ENCODE measurements at places on chromosomes 6 and 20. TPM values are rescaled to one million over a fixed set of nuclear protein-coding genes. Genes with fewer than 3 reads are reported as not detected.

GRCh38 chr20:3547906-3548305, 77.1 kb downstream of the ATRN start:
- no peaks in the 10 kb centered on the region for H3K4me1 ChIP-seq
- H3K36me3 ChIP-seq, result peaks cover 2% of the 10 kb centered on the region
- H3K27me3 ChIP-seq, result no peaks in the 10 kb centered on the region
- no peak overlapping the region for H3K4me3 ChIP-seq

CST3 gene
- 0.22 TPM for total RNA-seq

GRCh38 chr6:148573922-148574321, 172.9 kb upstream of the UST start:
- peaks cover 8% of the 10 kb centered on the region for H3K4me1 ChIP-seq
- no peaks in the 10 kb centered on the region for H3K36me3 ChIP-seq
- H3K4me3 ChIP-seq, result no peak overlapping the region
- H3K27ac ChIP-seq, result no peak overlapping the region
- DNase-seq, result no peak

TCP11 gene
- total RNA-seq, result not detected

DNA sequence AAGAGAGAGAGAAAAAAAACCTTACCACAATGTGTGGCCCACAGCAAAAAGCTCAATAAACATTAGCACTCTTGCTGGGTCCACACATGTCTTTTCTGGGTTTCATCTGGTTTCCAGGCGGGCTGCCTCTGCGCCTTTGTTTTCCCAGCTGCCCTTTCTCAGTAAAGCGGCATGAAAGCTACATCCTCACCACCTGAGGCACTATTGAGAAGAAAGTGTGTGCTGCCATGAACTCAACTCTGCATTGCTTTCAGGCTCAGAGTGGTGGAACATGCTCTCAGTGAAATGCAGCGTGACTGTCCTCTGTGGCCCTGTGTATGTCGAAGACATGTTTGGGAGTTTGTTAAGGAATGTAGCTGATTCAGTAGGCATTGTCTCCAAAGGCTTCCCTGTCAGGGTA, 102.3 kb downstream of the LYRM2 start:
- no peaks in the 10 kb centered on the region for H3K4me1 ChIP-seq
- H3K27ac ChIP-seq, result no peak overlapping the region
- no peaks in the 10 kb centered on the region for H3K36me3 ChIP-seq
- H3K4me3 ChIP-seq, result no peak overlapping the region
- H3K27me3 ChIP-seq, result no peaks in the 10 kb centered on the region
- DNase-seq, result no peak

DNA sequence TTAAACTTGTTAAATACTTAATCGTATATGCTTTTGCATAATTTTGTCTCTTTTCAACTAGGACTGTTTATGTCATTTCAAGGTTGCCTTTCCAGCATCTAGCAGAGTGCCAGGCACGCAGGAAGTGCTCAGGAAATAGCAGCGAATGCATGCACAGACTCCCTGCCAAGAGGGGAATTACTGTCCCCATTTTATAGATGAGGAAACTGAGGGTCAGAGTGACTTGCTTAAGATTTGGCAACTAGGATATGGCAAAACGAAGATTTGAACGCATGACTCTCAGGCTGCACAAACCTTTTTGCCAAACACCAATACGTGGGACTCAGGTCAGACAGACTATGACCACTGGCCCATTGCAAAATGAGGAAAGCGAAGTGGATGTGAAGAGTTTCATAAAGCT, 22.5 kb downstream of the EYA2 start:
- no peaks in the 10 kb centered on the region for H3K36me3 ChIP-seq
- H3K27ac ChIP-seq, result no peak overlapping the region
- H3K27me3 ChIP-seq, result peaks cover 5% of the 10 kb centered on the region
- DNase-seq, result no peak

DNA sequence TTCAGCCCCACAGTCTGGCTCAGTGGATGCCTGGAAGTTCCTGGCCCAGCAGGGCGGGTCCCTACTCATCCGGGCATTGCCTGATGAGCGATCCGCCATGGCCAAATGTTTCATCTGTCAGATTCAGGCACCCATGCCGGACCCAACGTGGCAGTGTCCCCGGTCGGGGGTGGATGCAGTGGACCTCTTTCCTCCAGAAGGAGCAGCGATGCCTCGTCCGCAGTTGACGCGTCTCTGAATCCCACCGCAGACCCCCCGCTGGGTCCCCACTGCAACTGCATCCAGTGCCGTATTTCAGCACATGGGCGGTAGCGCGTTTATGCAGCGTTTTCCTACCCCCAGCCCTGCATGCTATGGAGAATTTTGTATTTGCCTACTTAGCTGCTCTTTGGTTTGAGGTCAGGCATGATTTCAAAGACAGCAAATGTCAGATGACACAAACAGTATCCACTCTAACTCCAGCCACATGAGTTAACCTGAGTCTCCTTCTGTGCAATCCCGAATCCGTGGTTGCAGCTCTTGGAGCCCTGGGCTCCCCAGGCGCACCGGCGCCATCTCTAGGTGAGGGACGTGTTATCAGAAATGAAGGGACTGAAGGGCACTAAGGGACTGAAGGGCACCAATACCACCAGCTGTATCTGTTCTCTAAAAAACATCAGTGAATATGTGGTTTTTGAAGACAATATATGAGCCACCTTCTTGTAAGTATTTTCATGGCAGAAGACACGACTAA, 72.6 kb upstream of the THBS2 start:
- no peaks in the 10 kb centered on the region for H3K36me3 ChIP-seq
- no peak overlapping the region for H3K4me3 ChIP-seq
- no peaks in the 10 kb centered on the region for H3K4me1 ChIP-seq

RAB44 gene
- 0.09 TPM for total RNA-seq

GRCh38 chr20:11867291-11867919, 50.3 kb upstream of the BTBD3 start:
- no peaks in the 10 kb centered on the region for H3K36me3 ChIP-seq
- DNase-seq, result no peak
- H3K4me1 ChIP-seq, result no peaks in the 10 kb centered on the region
- H3K27me3 ChIP-seq, result peaks cover 7% of the 10 kb centered on the region

DNA sequence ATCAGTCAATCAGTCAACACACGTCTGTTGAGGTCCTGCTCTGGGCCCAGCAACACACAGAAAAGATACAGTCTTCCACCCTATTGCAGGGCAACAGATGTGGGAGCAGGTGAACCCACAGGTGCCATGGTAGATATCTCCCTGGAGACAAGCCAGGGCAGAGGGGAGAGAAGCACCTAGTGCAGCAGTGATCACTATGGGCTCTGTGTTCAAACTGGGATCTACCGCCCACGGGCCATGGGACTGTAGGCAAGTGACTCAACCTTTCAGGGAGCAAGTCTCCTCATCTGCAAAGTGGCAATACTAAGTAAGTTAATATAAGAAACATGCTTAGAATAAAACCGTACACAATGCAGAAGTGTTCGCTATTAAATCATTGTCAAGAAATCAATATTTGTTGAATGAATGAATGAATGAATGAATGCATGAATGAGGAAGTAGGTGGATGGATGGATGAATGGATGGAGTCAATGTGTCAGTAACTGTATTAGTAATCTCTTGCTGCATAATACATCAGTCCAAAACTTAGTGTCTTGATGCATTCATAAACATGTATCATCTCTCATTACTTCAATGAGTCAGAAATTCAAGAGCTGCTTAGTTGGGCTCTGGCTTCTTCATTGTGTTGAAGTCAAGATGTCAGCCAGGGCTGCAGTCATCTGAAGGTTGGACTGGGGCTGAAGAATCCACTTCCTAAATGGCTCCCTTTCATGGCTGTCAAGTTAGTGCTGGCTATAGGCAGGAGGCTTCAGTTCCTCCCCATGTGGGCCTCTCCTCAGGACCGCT, 31.9 kb upstream of the NFATC2 start:
- H3K36me3 ChIP-seq, result peaks cover 9% of the 10 kb centered on the region
- H3K4me3 ChIP-seq, result no peak overlapping the region
- peak; percentile 41 for DNase-seq
- H3K27ac ChIP-seq, result peak overlapping the region; percentile 56

- no peak overlapping the region for H3K4me3 ChIP-seq
- peak overlapping the region; percentile 19 for H3K27ac ChIP-seq
- H3K36me3 ChIP-seq, result no peaks in the 10 kb centered on the region
- no peak for DNase-seq
- peaks cover 5% of the 10 kb centered on the region for H3K27me3 ChIP-seq
These were observed 606.0 kb downstream of the HDGFL1 start for GRCh38 chr6:23175391-23175790.

TP53TG5 gene
- total RNA-seq, result 0.67 TPM

DNA sequence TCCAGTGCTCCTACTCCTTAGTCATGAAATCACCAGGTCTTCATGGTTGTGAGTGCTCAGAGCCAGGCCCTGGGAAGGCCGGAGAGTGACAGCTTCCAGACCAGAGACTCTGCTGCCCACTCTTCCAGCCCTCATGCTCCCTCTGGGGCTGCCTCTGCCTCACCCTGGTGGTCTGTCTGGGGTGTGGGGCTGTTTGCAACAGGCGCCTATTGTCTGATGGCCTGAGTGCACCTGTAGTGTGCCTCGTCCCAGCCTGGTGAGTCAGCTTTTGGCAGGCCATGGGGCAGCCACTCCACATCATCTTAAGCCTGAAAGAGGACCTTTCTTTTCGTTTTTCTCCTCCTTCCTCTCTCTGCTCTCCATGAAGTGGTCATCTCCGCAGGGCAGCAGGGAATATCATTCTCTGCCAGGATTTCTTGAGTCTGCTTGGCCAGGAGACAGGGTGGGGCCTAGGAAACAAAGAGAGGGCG, 173.8 kb downstream of the VEGFA start:
- no peaks in the 10 kb centered on the region for H3K27me3 ChIP-seq
- no peak overlapping the region for H3K4me3 ChIP-seq
- H3K36me3 ChIP-seq, result no peaks in the 10 kb centered on the region
- H3K4me1 ChIP-seq, result no peaks in the 10 kb centered on the region

SCP2D1 gene
- total RNA-seq, result not detected

DNA sequence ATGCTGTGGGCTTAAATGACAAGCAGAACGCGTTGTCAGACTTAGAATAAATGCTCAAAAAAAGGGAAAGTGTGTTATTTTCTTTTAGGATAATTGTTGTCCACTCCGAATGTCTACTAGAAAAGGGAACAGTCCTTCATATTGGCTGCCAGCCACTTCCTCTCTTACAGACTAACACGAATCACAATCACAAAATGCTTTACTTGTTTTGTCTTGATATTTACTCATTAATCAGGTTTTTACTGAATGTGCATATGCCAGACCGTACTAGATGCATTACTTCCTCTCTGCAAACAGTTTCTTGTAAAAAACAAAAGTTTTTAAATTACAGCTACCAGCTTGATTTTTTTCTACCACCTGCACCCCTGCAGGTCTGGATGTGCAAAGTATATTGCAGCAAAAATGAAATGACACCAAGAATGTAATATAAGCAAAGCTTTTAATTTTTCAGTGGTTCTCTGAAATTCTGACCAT, 821 bp downstream of the DHX35 start:
- DNase-seq, result no peak
- H3K27ac ChIP-seq, result peak overlapping the region; percentile 95
- H3K36me3 ChIP-seq, result peaks cover 10% of the 10 kb centered on the region

MRPS26 gene
- total RNA-seq, result 155 TPM

CFB gene
- total RNA-seq, result 1.1 TPM

GRCh38 chr6:153170511-153170910, 39.4 kb upstream of the RGS17 start:
- H3K4me3 ChIP-seq, result no peak overlapping the region
- H3K4me1 ChIP-seq, result no peaks in the 10 kb centered on the region
- no peak for DNase-seq
- H3K36me3 ChIP-seq, result no peaks in the 10 kb centered on the region
- no peak overlapping the region for H3K27ac ChIP-seq

DNA sequence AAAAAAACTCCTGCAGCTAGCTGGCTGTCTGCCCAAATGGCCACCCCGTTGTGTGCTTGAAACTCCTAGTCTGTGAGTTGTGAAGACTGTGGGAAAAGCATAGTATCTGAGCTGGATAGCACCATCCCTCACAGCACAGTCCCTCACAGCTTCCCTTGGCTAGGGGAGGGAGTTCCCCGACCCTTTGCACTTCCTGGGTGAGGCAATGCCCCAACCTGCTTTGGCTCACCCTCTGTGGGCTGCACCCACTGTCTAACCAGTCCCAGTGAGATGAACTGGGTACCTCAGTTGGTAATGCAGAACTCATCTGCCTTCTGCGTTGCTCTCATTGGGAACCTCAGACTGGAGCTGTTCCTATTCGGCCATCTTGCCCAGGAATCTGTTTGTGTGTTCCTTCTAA, 260.6 kb upstream of the STXBP5 start:
- H3K4me1 ChIP-seq, result peaks cover 9% of the 10 kb centered on the region
- H3K27ac ChIP-seq, result no peak overlapping the region
- H3K36me3 ChIP-seq, result peaks cover 5% of the 10 kb centered on the region
- peaks cover 10% of the 10 kb centered on the region for H3K27me3 ChIP-seq

DNA sequence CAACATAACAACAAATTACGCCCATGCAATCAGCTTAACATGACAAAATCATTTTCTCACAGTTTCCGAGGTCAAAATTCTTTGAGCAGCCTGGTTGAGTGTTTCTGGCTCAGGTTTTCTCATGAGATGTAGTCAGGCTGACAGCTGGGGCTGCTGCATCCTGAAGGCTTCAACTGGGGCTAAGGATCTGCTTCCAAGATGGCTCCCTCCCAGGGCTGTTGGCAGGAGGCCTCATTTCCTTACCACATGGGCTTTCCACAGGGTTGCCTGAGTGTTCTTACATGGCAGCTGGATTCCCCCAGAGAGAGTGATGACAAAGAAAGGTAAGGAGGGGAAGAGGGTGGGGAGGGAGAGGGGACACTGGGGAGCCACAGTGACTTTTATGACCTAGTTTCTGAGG, 63.1 kb upstream of the NNAT start:
- no peak overlapping the region for H3K4me3 ChIP-seq
- no peak for DNase-seq
- no peak overlapping the region for H3K27ac ChIP-seq
- no peaks in the 10 kb centered on the region for H3K4me1 ChIP-seq
- peaks cover 20% of the 10 kb centered on the region for H3K27me3 ChIP-seq
- peaks cover 4% of the 10 kb centered on the region for H3K36me3 ChIP-seq

- no peak overlapping the region for H3K4me3 ChIP-seq
- H3K27me3 ChIP-seq, result no peaks in the 10 kb centered on the region
- H3K36me3 ChIP-seq, result peaks cover 17% of the 10 kb centered on the region
- DNase-seq, result peak; percentile 82
- H3K4me1 ChIP-seq, result peaks cover 28% of the 10 kb centered on the region
These were observed 4.4 kb upstream of the RPS21 start for GRCh38 chr20:62382306-62383198.

GPR63 gene
- total RNA-seq, result 1.8 TPM

GRCh38 chr20:50347284-50348063, 156.8 kb downstream of the CEBPB start:
- H3K4me1 ChIP-seq, result peaks cover 74% of the 10 kb centered on the region
- peaks cover 1% of the 10 kb centered on the region for H3K36me3 ChIP-seq
- no peak for DNase-seq
- no peak overlapping the region for H3K4me3 ChIP-seq
- H3K27me3 ChIP-seq, result peaks cover 10% of the 10 kb centered on the region

DNA sequence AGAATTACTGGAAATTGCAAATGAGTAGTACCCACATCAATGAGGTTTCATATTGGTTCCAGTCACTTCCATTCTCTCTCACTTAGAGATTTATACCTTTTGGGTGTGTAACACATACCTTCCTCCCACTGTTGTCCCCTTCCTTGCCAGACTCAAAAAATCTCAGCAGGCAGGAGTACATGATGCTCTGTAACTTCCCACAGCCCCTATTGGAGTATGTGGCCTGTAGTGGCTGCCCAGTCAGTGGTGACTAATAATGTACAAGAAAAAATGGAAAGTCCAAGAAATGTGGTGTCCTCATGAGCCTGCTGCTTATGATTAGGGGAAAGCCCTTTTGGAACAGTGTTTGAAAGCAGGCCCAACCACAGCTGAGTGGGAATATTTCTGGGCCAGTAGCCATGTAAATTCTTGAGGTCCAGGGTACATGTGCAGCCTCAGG, 312.0 kb downstream of the ZFAND3 start:
- peak overlapping the region; percentile 98 for H3K27ac ChIP-seq
- peak; percentile 12 for DNase-seq
- peak overlapping the region; percentile 36 for H3K4me3 ChIP-seq
- H3K36me3 ChIP-seq, result peaks cover 4% of the 10 kb centered on the region
- H3K4me1 ChIP-seq, result peaks cover 49% of the 10 kb centered on the region
- H3K27me3 ChIP-seq, result no peaks in the 10 kb centered on the region

MAP7 gene
- total RNA-seq, result 1.4 TPM
